ENCODE measurements at places on chromosomes 7 and 10.

DNA sequence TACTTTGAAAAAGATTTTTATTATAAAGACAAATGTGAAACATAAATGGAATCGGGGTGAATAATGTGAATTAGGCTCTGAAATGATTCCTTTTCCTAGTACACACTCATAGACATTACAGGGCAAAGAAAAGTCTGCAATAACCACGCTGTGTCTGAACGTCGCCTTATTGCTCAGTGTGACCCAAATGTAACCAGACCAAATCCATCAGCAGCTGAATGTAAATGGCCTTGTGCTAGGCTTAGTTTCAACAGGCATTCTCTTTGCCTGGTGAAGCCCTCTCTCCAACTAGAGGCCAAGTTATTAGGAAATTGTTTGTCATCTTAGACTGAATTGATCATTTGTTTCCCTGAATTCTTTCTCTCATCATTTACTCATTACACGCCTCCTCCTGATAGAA is 225.5 kb downstream of the CHCHD3 start:
- no peak for DNase-seq

- no peak for DNase-seq
Observed at GRCh38 chr10:35577926-35578617, 27.1 kb upstream of the GJD4 start.

- DNase-seq, result no peak
Observed at GRCh38 chr10:70677016-70677415, 4.7 kb downstream of the ADAMTS14 start.

GRCh38 chr7:29445736-29446135 is 117.9 kb upstream of the PRR15 start:
- DNase-seq, result no peak

DNA sequence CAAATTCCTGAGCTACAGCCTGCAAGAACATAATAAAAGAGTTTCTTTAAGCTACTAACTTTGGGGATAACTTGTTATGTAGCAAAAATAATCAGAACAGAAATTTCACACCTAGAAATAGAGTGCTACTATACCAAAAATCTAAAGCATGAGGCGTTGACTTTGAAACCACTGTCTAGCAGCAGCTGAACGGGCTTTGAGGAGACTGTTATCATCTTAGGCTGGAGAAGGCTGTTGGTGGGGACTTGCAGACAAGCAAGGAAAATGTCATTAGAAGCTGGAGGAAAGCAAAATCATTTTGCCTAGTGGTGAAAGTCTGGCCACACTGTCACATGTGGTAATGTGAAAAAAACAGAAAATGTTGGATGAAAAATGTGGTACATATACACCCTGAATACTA is 48.4 kb upstream of the ST8SIA6 start:
- DNase-seq, result no peak

DNA sequence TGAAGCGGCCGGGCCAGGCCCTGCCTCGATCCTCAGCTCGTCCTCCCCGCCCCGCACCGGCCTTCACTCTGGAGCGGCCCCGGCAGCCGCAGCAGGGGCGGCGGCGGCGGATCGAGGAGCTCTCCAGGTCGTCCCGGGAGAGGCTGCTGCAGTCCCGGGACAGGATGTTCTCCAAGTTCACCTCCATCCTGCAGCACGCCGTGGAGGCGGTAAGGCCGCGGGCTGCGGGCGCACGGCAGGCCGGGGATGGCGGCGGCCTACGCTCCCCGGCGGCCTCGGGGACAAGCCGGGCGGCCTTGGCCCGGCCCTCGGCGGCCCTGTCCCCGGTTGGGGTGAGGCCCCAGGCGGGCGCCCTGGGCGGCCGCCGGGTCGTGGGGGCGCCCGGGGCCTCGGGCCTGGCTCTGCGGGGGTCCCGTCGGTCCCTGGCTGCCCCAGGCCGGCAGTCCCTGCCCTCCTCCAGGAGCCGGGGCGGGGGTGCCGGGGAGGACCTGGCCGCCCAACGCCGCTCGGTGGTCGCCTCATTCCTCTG is 399 bp downstream of the FHIP2A start:
- no peak for DNase-seq

GRCh38 chr7:47186316-47186715 is 395.6 kb downstream of the TNS3 start:
- DNase-seq, result no peak

- no peak for DNase-seq
Observed at GRCh38 chr10:29174389-29174788, 114.5 kb upstream of the LYZL1 start.
